ENCODE measurements at places on chromosomes 7 and 10. TPM values are rescaled to one million over a fixed set of nuclear protein-coding genes. Genes with fewer than 3 reads are reported as not detected.

The PNLIP gene
- not detected for total RNA-seq

The ADO gene
- total RNA-seq = 17.5 TPM

The PODXL gene
- total RNA-seq = 6.6 TPM

The OR2A1 gene
- total RNA-seq = not detected

The TMEM72 gene
- total RNA-seq = not detected

The DENND2A gene
- total RNA-seq = 26.3 TPM

The SLC29A4 gene
- total RNA-seq = 0.43 TPM

The CHN2 gene
- 25.5 TPM for total RNA-seq

The DEPP1 gene
- total RNA-seq = 1.2 TPM

The SDK1 gene
- total RNA-seq = 1.6 TPM

The NUDT13 gene
- total RNA-seq = 5.1 TPM

The PI4K2A gene
- total RNA-seq = 18.5 TPM

The CACNA2D1 gene
- under 0.01 TPM for total RNA-seq

The C10orf105 gene
- total RNA-seq = not detected

The CCL26 gene
- not detected for total RNA-seq

The SUN3 gene
- total RNA-seq = not detected

The RBM17 gene
- total RNA-seq = 27.7 TPM

The CDK14 gene
- total RNA-seq = 15.4 TPM

The IFIT1B gene
- total RNA-seq = not detected

The NKX1-2 gene
- not detected for total RNA-seq

The FLNC gene
- 271 TPM for total RNA-seq

The TMEM229A gene
- total RNA-seq = not detected

The CPN1 gene
- total RNA-seq = not detected

The ZNF503 gene
- 18.1 TPM for total RNA-seq

The CYP3A7 gene
- 0.22 TPM for total RNA-seq

The FAM13C gene
- total RNA-seq = not detected

The IQUB gene
- 6.3 TPM for total RNA-seq

The RBP4 gene
- 0.79 TPM for total RNA-seq

The CYP2C9 gene
- not detected for total RNA-seq

Measured in placental epithelial cell (primary cell).